Testis (tissue), 5 donors: ENCODE measurements at places on chromosomes 2 and 18. TPM values are rescaled to one million over a fixed set of nuclear protein-coding genes. Genes with fewer than 3 reads are reported as not detected.

GNLY gene
- 2.6 TPM for total RNA-seq

TMEM37 gene
- total RNA-seq = 7.0 TPM

AKAIN1 gene
- not detected for total RNA-seq

ASPRV1 gene
- 9.2 TPM for total RNA-seq

GRCh38 chr2:207156451-207157161 is 9.1 kb downstream of the KLF7 start:
- no peak for DNase-seq

DNA sequence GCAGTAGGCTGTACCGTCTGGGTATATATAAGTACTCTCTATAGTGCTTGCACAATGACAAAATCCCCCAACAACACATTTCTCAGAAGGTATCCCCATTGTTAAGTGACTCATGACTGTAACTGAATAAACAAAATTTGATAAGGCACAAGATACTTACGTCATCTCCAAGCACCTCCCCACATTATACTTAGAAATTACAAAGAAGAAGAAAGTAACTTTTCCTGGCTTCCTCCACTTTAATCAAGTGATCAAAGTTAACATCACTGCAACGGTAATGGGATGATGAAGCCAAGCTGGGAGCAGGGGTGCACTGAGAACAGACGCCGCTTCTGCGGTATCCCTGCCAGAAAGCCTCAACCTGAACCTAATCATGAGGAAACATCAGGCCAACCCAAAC is 9.7 kb downstream of the TNS1 start:
- DNase-seq = no peak

DNA sequence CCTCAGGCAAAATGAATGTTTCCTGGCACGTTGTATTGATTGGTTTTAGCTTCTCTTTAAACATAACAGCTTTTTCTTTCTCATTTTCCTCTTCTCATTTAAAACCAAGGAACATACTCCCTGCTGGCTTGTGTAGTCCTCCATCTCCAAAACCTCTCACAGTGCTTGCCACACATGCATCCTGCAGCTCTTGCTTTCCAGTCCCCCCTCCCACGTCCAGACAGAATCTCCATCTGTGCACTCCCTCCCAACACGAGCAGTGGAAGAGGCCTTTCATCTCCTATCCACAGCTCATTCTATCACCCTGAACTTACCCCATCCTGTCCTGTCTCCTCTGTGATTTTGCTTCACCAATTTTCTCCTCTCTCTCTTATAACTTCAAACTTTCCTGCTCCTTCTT is 99.6 kb upstream of the THSD7B start:
- no peak for DNase-seq

- no peak for DNase-seq
Measured at GRCh38 chr2:54895730-54896129, 154.5 kb downstream of the RTN4 start.

- no peak for DNase-seq
Measured at GRCh38 chr2:236847538-236848263, 238.0 kb upstream of the COPS8 start.

GRCh38 chr18:79672490-79673276 is 6.9 kb upstream of the CTDP1 start:
- no peak for DNase-seq

DNA sequence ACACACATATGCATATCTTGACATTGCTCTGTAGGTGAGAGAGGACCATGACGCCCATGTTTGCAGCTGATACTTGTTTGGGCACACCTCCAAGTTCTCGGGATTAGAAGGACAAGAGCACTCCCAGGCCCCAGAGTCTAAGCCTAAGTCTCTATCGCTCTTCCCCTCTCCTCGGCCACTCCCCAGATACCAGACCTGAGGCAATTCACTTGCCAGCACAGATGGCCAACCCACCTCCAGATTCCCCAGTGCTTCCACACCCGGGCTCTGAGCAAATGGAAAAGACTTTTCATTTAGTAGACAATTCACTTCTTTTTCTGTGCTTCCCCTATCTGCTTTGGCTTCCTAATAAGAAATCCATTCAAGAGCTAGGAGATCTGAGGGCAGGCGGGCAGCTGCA is 32.9 kb downstream of the EHD3 start:
- DNase-seq = no peak

DNA sequence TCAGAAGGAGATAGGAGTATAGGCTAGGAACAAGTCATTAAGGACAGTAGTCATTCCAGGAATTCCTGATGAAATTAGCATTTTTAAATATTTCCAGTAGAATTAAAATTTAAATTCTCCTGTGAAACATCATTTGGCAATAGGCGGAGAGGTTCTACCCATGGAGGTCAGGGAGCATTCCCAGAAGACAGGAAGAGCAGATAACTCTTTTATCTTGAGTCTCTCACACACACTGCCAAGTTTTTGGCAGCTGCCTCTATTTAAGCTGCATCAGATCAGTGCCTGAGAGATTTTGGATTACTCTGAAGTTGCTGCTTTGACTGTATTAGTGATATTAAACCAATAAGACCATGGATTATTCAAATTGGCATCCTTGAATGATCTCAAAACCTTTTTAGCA is 714.7 kb downstream of the EPHA4 start:
- no peak for DNase-seq

GRCh38 chr2:201953396-201953795 is 80.3 kb upstream of the FZD7 start:
- no peak for DNase-seq

DNA sequence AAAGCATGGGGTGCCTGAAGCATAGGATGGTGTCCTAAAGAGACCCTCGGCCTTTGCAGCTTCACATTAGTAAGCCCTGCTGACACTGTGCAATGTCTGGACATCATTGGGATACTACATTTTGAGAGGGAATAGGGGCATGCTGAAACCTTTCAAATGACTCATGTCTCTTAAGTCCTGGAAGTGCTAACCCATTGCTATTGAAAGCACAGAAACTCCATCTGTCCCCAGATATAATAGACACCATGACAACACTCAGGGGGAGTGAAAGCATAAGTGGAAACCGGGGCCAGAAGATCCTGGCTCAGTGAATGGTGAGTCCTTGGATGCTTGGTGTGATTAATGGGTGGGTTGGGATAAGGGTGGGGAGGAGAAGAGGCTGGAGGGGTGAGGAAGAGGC is 595.5 kb upstream of the ID2 start:
- DNase-seq = no peak

DNA sequence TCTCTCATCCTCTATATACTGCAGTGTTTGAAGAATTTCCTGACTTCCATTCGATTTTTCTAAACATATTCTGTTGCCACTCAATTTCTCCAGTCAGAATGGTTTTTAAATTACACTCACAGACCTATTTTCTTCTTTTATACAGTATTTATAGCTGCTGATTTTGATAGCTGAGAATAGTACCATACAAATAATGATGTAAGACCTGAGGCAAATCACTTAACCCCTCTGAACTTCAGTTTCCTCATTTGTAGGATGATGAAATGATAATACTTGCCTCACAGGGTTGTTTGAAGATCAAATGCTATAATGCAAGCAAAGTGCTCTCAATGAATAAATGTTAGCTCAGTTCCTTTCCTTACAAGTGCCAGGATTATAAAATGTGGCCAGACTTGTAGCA is 241.8 kb downstream of the CPS1 start:
- no peak for DNase-seq
